Gastrocnemius medialis (tissue), 4 donors: ENCODE measurements at places on chromosomes 5 and 9. TPM values are rescaled to one million over a fixed set of nuclear protein-coding genes. Genes with fewer than 3 reads are reported as not detected.

The NXNL2 gene
- not detected for total RNA-seq

- no peak for DNase-seq
Observed at GRCh38 chr5:79865579-79865978, 125.5 kb downstream of the MTX3 start.

- no peak for DNase-seq
Observed at GRCh38 chr9:36247356-36247755, 10.9 kb downstream of the GNE start.

DNA sequence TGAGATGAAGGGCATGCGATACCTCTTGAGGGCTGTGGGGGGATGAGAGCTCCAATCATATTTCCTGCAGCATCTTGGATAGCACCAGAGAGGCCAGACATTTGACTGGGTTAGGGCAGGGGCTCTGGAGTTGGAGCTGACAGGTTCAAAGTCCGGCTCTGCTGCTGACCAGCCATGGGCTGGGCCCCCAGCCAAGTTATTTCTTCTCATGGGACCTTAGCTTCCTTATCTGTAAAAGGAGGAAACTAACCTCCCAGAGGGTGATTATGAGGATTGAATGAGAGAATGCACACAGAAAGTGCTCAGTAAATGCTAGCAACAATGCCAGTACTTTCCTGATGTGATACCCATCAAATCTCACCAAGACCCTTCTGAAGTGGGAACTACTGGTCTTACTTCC, 65.2 kb upstream of the SLC25A51 start:
- DNase-seq: no peak

The ZFAND5 gene
- 316 TPM for total RNA-seq

The RASGEF1C gene
- not detected for total RNA-seq

DNA sequence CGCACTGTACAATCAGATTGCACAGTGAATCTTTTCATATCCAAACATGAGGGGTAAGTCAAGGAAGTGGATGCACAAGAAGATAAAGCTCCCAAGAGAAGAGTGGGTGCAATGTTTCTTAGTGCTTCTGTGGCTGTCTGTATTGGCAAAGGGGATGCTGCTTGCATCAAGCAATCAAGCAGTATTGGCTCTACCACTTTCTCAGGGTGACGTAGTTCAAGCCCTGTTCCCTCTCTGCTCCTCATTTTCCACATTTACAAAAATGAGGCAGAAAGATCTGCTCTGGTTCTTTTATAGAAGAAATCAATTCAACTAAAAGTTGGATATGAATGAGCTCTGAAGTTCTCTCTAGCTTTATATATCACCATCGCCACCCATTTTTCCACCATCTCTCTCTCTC, 2.3 kb downstream of the TNFSF8 start:
- DNase-seq: no peak

DNA sequence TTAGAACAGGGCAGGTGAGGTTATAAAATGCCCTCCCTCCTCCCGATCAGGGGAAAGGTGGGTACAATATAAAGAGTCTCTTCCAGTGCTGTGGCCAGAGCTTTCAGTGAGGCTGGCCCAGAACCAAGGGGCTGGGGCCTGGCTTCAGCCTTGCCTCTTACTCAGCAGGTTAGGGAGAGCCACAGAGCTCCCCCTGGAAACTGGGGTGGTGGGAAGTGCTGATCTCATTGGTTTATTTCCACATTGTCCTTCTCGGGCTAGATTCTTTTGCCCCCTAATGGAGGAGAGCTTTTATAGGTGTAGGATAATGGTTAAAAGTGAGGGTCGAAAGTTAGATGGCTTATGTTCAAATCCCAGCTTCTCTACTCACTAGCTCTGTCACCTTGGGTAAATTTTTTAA, 186.7 kb upstream of the TBC1D2 start:
- DNase-seq: no peak

GRCh38 chr5:174625591-174626350, 98.6 kb upstream of the MSX2 start:
- no peak for DNase-seq

GRCh38 chr5:26945901-26946300, 92.5 kb downstream of the CDH9 start:
- no peak for DNase-seq

GRCh38 chr9:95142315-95142714, 175.2 kb downstream of the FANCC start:
- DNase-seq: no peak

GRCh38 chr5:134969166-134969565, 1.5 kb downstream of the CATSPER3 start:
- DNase-seq: no peak

GRCh38 chr5:154647761-154648145, 107.4 kb upstream of the LARP1 start:
- DNase-seq: no peak

The IRX1 gene
- not detected for total RNA-seq

The DAP gene
- 11.7 TPM for total RNA-seq

The TAF11L5 gene
- not detected for total RNA-seq
